ENCODE measurements at places on chromosomes 7 and 10.

DNA sequence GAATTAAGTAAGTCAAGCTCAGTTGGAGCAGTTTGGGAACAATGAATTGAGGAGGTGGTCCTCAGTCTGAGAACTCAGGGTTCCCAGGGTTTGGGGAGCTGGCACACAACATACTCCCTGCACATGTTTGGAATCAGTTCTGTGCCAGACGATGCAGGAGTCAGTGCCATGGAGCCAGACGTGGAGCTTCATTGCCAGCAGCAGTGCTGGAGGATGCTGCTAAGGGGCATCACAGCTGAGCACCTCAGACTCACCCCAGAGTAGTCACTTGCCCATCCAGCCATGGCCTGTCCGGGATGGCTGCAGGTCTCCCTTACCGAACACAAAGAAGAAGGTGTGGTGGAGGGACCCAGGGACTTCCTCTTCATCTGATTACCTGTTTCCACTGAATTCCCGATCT is 7.9 kb downstream of the GIMAP5 start:
- DNase-seq: no peak

DNA sequence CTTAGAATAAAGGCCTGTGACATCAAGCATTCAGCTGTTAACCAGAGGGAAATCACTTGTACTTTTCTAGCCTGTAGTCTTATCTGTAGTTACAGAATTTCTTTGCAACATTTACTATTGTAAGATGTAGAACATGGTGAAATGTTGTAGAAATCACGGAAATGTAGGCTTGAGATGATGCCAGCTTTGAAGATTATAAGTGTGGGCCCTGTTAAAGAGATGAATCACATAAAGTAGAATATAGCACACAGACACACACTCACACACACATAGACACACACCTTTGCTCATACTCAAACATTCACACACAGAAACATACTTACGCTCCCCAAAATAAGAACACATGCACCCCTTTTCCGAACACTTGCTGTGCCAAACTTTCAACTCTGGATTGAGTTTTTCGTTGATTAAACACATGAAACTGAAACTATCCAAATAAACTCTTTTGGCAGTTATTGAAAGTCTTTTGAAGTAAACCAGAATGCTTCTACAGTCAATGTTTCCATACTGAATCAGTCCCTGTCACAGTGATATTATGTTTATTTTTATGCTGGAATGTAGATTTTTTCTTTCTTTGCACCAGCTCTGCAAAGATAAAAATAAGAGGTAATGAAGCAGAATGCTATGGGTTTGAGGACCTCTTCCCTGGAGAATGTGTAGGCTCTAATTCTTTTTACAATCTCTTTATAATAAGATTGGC is 230.3 kb upstream of the MEOX2 start:
- DNase-seq: no peak

GRCh38 chr10:103916876-103917275 is 1.1 kb downstream of the STN1 start:
- DNase-seq: no peak

- DNase-seq: no peak
These were observed 131.2 kb downstream of the MPP7 start for GRCh38 chr10:28171468-28172222.

GRCh38 chr7:55569269-55569663 is 3.0 kb downstream of the VOPP1 start:
- DNase-seq: no peak

Measured in LoVo (cell line).